ENCODE measurements at places on chromosomes 6 and 20.
A peak's percentile ranks its signal among the peaks of the same experiment; 100 is the strongest.

- peak; percentile 37 for DNase-seq
Measured at GRCh38 chr6:148288541-148288940, 54.1 kb upstream of the SASH1 start.

GRCh38 chr20:5481872-5482271 lies 165.1 kb upstream of the PROKR2 start:
- no peak for DNase-seq

DNA sequence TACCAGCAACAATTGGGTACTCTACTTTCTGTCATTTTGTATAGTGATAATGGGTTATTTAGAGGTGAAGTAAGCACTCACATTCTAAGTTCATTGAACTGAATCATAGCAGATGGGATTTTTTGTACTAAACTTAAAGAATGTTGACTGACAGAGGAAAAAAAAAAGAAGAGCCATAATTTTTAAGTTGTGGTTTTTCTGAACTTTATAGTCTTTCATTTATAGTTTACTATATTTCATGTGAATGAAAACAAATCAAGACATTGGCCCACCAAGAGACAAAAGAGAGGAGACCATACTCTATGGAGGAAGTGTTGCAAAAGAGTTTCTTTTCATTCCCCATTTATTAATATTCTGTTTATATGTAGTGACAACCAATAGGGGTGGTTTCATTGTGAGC lies 685.7 kb downstream of the BCKDHB start:
- no peak for DNase-seq

GRCh38 chr6:24933868-24934401 lies 1.8 kb downstream of the RIPOR2 start:
- DNase-seq, result no peak

DNA sequence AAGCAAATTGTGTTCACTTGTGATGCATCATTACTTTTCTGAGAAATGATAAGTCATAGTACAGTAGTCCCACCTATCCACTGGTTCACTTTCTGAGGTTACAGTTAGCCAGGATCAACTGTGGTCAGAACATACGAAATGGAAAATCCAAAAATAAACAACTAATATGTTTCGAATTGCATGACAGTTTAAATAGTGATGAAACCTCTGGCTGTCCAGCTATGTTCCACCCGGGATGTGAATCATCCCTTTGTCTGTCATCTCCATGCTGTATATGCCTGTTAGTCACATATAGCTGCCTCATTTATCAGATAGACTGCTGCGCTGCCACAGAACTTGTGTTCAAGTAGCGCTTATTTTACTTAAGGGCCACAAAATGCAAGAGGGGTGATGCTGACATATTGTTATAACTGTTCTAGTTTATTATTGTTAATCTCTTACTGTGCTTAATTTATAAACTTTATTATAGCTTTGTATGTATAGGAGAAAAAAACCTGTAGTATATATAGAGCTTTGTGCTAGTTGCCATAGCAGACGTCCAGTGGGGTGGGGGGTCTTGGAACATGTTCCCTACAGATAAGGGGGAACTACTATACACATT lies 29.2 kb downstream of the AFDN start:
- no peak for DNase-seq

GRCh38 chr20:51711426-51711825 lies 56.8 kb downstream of the ATP9A start:
- DNase-seq, result no peak

GRCh38 chr6:79755967-79756366 lies 124.8 kb downstream of the SH3BGRL2 start:
- no peak for DNase-seq

DNA sequence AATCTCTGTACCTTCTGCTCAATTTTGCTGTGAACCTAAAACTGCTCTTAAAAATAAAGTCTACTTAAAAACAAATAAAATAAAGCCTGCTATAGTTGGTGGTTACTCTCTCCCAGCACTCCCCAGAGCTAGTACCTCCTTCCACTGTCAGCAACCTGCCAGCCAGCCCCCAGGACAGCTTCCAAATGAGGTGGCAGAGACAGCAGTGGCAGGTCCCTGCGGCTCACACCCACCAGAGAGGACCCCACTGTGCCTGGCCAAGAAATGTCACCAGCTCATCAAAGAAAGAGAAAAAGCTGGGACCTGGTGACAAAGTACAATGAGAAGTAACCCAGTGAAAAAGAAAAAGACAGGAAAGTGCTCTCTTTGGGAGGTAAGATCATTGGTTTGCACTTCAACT lies 15.2 kb downstream of the APMAP start:
- DNase-seq, result no peak

GRCh38 chr20:40265825-40266533 lies 423.1 kb downstream of the MAFB start:
- peak; percentile 8 for DNase-seq

DNA sequence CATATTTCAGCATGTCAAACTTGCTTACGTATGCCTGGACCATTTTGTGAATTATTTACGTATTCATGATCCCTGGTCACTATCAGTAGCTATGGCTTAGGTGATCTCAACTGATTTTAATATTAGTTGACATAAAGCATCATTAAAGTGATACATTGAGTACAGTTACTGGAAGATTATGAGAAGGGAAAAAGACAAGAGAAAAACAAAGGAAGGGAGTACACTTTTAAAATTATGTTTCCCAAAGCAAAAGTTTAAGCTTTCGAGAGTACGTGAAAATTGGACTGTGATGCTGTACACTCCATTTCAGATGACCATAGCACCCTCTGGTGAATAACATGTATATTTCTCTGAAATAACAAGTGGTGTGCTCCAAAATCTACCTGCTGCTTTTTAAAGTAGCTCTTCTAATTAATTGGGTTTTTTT lies 215.0 kb upstream of the HSF2 start:
- DNase-seq, result peak; percentile 7

DNA sequence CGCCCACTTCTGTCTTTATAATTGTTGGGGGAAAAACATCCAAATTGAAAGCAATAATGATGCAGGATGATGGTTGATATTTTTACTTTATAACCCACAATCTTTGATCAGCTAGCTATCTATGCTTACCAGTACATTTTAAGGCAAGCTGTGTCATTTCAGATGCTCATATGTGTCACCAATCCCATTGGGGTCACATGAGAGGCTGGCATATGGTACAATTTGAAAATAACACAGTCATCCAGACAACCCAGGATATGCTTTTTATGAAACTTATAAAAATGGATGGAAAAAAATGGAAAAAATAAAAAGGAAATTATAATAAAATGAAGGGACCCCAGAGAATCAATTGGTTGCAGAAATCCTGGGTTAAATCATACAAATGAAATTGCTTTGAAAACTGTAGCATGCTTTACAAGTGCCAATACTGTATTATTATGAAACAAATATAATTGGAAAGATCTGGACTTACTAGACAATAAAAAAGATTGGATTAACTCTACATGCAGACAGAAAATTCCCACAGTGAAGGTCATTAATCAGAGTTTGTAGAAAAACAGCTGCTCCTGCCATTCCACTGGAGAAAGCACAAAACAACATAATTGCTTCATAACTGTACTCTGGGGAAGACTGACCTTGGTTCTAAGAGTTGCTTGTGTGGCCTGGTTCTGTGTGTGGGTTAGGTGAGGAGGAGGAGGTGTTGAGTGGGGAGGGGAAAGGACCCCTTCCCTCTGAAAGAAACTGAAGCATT lies 13.3 kb upstream of the PRIM2 start:
- DNase-seq, result no peak

DNA sequence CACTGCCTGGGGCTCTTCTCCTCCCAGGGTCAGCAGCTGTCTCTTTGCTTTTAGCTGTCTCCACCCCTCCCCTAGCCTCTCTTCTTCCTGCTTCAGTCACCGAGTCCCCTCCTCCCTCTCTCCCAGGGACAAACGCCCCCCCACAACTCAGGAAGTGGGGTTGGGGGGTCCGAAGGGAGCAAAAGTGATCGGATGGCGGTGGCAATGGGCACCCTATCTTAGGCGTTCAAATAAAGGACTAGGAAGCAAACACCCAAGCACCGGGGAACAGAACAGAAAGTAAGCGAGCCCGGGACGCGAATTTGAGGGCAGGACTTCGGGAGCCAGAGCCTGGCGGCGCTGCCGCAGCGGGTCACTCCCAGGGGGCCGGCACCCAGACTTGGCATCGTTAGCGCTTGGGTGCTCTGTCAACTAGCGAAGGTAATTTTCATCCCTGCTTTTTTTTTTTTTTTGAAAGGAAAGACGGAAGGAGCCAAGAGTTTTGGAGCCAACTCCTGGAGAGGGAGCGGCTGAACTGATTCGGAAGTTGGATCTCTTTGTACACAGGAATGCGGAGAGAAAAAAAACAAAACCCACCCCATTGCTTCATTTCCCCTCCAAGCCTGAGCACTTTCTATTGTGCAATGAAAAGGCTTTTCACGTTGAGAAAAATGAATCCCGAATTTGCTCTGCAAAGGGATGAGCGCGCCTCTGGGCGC lies 815 bp upstream of the ITPR3 start:
- no peak for DNase-seq

DNA sequence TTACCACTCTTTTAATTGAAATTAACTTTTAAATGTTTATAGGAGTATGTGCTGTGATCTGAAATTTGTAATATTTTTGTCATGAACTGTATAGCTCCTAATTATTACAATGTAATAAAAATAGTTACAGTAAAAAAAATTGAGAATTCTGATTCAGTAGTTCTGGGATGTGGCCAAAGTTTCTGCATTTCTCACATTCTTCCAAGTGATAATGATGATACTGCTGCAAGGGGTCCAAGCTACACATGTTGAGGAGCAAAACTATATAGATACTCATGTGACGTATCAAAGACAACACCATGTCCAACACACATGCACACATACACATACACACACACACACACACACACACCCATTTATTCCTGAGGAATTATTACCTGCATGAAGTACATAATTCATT lies 71.0 kb upstream of the FAM83B start:
- no peak for DNase-seq

- DNase-seq, result peak; percentile 20
Measured at GRCh38 chr6:3165631-3166534, 8.5 kb upstream of the TUBB2A start.

DNA sequence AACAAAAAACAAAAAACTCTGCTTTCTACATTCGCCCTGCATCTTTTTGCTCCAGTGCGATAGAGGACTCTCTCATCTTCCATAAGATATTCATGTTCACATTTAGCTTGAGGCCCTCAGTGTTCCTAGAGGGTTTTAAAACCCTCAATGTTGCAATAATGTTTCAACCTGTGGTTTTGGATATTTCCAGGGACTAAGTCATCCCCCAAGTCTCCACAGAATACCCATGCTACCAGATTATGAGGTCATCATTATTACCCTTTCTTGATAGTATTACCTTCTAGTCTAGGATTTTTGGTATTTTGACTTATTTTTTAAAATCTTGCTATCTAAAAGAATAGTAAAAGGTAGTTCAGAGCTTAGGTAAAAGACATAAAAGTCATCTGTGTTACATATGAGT lies 480.5 kb upstream of the ID4 start:
- no peak for DNase-seq

DNA sequence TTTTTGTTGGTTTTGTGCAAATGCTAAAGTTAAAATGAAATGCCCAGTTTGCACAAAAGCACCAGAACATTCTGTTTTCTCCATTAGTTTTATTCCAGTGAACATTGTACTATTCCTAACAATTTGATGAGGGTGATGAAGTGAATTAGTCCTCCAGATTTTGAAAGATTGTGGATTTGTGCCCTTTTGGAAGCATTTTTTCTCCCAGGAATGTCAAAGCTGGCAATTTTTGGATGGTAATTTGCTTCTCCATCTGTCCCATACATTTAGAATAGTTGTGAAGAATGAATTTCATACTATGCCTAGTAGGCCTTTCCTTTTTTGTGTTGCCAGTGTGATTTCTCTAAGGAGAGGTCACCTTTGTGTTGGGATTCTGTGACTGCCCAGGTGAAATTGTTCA lies 797.2 kb downstream of the BCKDHB start:
- no peak for DNase-seq

DNA sequence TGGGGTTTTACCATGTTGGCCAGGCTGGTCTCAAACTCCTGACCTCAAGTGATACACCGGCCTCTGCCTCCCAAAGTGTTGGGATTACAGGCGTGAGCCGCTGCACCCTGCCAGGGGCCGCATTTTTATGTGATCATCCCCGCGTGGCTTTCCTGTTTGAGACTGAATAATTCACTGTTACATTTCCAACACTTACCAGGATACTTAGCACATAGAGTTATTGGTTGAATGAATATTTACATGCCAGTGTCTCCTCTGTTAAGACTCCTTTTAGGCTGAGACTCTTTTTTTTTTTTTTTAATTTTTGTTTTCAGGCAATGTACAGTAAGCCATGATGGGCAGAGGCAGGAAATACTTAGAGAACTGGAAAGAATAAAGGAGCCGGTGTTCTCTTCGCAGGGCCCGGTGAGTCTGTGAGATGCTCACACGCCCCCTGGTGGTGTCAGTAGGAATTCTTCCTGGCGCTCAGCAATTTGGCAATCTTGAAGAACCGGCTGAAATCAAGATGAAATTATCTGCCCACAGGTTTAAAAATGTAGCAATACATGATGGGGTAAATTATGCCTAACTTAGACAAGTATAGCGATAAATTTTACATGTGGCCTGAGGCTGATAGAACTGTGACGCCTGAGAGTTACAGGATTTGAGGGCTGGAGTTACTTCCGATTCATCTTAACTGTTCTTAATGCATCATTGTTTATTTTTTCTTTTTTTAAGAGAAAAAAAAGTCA lies 7.6 kb upstream of the RNF114 start:
- peak; percentile 83 for DNase-seq

GRCh38 chr20:48809673-48810072 lies 18.1 kb downstream of the PREX1 start:
- DNase-seq, result no peak

- DNase-seq, result no peak
Measured at GRCh38 chr20:61930776-61931475, 134.8 kb downstream of the TAF4 start.

GRCh38 chr20:47421076-47421475 lies 64.6 kb upstream of the ZMYND8 start:
- no peak for DNase-seq

DNA sequence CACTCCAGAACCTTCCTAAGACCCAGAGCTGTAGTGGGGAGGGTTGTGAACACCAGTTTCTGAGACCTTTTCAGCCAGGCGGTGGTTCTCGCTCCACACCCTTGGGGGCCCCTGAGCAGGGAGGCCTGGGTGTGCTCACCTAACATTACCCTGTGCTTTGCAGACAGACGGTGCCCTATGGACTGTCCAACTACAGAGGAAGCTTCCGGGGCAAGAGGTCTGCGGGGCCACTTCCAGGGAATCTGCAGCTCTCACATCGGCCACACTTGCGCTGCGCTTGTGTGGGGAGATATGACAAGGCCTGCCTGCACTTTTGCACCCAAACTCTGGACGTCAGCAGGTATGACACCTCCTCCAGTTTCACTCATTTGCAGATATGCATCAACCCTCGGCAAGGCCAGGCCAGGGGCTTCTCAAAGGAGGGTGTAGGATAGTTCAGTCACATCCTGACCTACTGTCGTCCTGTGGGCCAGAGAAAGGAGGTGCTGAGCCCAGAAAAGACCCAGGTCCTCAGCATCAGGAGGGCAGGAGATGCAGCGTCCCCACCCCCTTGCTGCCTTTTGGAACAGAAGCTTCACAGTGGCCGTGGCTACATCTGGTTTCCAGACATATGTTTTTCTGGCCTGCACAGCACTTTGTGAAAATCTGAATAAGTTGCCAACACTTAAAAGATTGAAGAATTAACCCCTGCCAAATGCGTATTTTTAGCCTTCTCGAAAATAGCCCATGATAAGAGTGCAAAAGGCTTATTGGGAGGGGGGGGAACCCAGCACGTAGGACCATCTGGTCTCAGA lies 20.6 kb downstream of the EDN3 start:
- no peak for DNase-seq

- DNase-seq, result no peak
Measured at GRCh38 chr6:109236115-109237076, 141.1 kb downstream of the CEP57L1 start.

Measured in NCI-H2227 treated with DMSO at 0.1 percent for 48 hours (cell line).